ENCODE measurements at places on chromosomes 3 and 15. TPM values are rescaled to one million over a fixed set of nuclear protein-coding genes. Genes with fewer than 3 reads are reported as not detected.

GRCh38 chr3:97871186-97871585 is 49.4 kb downstream of the CRYBG3 start:
- no peak for DNase-seq

DNA sequence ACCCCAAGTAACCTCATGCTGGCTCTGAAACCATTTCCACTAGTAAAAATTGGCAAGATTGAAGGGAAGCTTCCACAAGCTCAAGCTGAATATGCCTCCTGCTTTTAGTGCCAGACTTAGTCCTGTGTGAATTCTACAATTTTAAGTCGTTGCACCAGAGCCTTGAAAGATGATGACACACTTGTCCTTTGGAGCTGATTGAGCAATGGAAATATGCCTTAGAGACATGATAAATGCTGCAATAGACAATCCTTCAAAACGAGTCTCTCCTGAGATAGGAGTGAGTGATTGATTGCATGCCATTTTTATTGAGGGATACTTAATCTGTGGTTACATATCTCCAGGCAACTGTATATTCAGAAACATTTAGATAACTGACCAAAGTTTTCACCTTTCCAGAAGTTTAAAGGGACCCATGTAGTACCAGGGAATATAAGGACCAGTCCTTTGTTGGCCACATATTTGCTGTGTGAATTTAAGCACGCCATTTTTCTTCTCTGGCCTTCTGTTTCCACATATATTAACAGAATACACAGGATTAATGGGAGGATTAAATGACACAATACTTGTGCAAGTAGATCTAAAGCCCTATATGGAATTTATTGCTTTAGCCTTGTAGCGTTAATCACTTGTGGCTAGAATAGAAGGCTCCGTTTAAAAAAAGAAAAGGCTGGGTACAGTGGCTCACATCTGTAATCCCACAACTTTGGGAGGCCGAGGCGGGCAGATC is 65.1 kb downstream of the PPARG start:
- DNase-seq = no peak

DNA sequence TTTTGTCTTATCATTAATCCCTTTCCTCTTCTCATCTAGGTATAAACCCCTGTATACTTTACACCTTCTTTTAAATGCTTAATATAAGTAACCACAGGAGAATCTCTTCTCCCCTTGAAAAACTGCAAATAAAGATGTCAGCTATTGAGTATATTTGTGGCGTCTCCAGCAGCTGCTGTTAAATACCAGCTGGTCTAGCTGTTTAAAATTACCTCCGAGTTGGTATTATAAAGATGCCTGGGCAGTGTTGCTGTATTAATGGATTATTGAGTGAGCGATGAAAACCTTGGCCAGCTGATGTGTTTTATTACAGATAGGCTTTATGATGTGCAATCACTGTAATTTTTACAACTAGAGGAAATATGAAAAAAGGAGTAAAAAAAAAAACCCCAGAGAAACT is 388.1 kb downstream of the TBC1D5 start:
- no peak for DNase-seq

DNA sequence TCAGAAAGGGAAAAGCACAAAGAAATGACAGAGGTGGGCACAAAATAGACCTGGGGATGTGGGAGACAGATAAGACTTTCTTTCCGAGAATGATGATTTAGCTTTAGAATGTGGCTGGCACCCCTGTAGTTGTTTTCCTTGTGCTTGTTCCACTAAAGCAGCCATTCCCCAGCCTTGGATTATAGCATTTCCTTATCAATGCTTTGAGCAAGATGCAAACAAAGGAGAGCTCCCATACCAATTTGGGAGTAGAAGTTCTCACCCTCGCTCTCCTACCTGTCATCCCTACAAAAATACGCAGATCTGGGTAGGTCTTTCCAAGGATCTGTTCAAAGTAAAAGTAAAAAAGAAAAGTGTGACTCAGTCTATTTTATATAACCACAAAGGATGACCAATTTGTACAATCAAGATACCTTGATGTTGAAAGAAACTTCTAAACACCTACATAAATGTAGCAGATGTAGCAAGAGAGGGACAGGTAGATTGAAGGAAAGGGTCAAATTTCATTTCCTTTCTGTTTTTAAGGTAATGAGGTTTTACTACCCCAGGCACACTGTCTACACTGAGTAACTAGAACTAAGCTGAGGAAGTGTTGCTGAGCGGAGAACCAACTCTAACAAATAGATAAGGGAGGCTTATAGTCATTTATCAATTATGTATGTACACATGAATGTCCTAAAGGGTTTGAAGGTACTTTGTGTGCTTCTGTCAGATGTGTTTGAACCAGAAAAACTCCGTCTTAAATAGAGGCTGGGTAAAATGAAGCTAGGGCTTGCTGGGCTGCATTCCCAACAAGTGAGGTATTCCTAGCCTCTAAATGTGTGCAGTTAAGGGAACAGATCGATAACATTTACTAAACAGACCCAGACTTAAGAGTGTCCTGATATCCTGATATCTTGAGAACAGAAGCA is 91.1 kb upstream of the LRRN1 start:
- no peak for DNase-seq

The SLC12A8 gene
- total RNA-seq = 17.9 TPM

The FEZF2 gene
- total RNA-seq = not detected

DNA sequence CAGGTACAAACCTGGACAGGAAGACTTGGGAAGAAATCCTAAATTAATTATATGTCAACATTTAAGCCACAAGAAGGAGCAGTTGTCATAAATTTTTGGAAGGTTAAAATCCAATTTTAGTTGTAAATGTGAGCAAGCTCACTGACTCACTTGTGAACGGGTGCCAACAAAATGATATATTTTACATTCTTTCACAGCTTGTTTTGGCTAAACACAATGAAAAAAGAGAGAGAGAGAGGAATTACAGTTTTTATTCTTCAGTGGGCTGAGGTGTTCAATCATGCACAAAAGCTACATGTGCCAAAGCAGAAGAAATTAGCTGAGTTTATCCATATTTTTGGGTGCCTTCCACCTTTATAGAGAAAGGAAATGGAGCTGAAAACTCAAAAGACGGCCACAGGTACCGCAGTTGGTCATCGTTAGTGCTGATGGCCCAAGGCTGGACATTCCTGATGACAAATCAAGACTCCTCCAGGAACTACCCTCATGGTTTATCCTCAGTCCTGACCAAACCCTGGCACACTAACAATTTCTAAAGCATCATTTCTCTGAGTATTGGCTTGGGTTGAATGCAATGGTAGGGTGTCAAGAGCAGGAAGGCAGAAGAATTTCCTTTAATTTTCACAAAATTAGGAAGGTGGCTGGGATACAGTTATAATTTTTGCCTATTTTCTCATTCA is 37.6 kb upstream of the WNT5A start:
- DNase-seq = no peak

- DNase-seq = no peak
Measured at GRCh38 chr3:57003676-57004075, 56.8 kb upstream of the SPATA12 start.

The LINGO1 gene
- not detected for total RNA-seq

The PDCD10 gene
- 89.8 TPM for total RNA-seq
